ENCODE measurements at places on chromosomes 4 and X.

DNA sequence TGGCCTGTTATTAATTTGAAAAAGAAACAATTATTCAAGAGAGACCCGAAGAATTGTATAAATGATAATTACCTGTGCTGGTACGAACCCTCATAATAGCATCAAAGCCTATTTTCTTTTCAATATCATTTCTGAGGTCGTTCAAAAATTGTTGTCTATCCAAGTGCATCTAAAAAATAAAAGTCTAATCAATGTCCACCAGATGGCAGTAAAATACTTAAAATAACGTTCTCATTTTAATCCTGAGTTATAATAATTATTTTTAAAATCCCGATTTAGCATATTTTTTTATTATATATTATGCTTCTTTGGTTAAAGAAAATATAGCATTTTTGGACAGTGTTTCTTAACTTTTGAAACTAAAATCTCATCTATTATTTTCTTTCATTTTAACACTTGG lies 55.7 kb downstream of the METTL14 start:
- DNase-seq = no peak

- DNase-seq = no peak
Observed at GRCh38 chr4:84971319-84971932, 4.9 kb upstream of the WDFY3 start.

DNA sequence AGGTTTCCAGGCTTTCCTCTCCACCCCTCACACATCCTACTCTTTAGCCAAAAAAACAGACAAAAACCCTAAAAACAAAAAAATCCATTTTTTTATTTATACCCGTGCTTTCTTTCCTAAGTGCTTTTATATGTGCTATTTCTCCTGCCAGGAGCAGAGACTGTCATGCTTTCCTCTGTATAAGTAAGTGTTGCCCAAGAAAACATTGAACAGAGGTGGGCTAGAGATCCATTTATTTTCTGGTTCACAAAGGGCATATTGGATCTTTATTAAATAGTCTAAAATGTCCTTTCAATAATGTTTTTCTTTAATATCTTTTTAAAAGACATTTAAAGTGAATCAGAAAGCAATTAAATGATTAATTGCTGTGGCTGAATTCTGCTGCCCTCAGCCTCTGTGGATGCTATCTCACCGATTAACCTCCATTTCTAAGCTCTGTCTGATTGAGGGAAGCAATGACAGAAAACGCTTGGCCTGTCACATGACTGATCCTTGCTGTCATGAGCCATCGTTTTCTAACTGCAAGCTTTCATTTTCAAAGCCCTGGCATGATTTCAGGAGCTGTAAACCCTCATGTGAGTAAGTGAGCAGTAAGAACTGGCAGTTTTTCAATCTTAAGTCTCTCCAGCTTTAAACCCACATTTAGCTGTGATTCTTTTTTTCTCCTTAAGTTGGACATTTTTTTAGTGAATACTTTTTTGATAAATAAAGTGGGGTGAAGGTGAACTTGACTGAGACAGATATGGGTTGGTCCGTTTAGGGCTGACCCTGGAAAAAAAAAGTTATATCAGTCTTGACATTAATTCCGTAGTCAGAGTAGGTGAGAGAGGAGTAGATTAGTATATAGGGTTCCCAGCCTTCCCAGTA lies 180.7 kb upstream of the PGRMC2 start:
- DNase-seq = no peak

DNA sequence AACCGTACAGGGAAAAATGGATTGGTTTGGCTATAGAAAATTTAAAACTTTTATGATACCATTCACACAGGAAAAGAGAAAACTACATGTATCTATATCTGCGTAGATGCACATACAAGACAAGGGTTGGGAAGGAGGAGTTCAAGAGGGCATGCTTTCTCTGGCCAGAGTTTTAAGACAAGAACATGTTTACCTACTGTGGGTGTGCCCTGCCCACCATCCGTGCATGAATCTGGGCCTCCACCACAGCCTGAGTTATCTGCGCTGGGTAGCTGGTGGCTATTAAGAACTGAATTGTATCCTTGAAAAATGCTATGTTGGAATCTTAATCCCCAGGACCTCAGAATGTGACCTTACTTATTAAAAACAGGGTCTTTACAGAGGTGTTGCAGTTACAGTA lies 151.6 kb downstream of the AASDH start:
- no peak for DNase-seq

DNA sequence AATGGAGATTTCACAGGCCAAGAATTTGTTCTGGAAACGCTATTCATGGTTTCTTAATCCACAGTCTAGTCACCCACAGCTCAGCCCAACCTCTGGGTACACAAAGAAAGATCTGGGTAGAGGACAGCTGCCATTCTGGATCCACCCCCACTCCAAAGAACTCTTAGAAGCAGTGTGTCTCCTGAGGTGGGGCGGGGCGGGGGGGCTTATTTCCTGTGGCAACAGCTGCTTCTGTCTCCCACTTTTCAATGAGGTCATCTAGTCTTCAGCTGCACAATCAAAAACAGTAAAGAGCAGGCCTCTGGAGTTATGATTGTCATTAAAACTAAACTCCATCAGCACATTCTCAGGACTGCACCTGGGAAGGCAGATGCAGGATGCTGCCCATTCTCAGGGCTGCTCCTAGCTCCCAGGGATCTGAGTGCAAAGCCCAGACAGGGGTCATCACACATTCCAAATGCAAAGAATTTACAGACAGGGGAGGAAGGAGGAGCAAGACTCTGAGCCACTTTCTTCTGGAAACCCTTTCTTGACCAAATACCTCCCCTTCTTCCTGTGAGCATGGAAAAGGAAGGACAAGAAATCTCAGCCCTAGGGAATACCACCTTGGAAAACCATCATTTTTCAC lies 207.3 kb downstream of the HS6ST2 start:
- DNase-seq = no peak

GRCh38 chr4:141782205-141782604 lies 145.8 kb downstream of the IL15 start:
- no peak for DNase-seq

DNA sequence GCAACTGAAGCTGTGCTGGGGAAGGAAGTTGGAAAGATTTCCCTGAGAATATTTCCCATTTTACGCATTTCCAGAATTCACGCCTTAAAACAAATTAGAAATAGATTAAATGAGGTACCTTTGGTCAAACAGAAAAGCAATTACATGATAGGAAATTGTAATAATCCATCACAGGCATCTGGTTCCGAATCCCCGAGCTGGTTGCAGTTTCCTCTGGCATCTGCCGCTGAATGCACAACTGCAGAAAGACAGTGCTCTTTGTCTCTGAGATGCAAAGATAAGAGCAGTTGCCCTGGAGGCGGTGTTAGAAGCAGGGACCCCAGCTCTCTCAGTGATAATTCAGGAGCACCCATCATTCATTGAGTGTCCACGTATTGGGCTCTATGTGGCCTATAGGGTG lies 224.4 kb downstream of the LDB2 start:
- no peak for DNase-seq

DNA sequence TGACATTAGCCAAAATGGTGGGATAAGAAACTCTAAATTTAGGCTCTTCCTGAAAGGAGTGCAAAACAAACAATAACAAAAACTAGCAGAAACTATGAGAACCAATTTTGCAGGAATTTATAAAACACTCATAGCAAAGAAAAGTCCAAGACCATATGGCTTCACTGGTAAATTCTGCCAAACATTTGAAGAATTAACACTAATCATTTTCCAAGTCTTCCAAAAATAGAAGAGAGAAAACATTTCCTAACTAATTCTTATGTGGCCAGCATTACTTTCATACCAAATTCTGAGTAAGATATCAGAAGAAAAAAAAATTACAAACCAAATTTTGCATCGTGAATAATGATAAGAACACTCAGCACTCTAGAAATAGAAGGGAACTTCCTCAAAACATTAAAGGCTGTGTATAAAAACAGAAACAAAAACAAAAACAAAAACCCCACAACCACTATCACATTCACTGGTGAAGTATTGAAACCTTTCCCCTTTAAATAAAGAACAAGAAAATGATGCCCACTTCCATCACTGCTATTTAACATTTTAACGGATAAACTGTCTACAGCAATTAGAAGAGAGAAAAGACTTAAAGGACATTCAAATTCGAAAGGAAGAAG lies 524.3 kb upstream of the GALNTL6 start:
- no peak for DNase-seq

DNA sequence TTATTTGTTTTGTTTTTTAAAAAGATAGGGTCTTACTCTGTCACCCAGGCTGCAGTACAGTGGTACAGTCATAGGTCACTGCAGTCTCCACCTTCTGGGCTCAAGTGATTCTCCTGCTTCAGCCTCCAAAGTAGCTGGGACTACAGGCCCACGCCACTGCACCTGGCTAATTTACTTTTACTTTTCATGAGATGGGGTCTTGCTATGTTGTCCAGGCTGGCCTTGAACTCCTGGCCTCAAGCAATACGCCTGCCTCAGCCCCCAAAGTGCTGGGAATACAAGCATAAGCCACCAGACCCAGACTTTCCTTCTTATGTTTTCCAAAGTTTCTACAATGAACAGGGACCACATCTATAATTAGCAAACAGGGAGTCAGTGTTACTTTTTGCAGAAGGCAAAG lies 37.9 kb upstream of the MXD4 start:
- no peak for DNase-seq

- DNase-seq = no peak
Observed at GRCh38 chr4:11439836-11440235, 11.1 kb upstream of the HS3ST1 start.

DNA sequence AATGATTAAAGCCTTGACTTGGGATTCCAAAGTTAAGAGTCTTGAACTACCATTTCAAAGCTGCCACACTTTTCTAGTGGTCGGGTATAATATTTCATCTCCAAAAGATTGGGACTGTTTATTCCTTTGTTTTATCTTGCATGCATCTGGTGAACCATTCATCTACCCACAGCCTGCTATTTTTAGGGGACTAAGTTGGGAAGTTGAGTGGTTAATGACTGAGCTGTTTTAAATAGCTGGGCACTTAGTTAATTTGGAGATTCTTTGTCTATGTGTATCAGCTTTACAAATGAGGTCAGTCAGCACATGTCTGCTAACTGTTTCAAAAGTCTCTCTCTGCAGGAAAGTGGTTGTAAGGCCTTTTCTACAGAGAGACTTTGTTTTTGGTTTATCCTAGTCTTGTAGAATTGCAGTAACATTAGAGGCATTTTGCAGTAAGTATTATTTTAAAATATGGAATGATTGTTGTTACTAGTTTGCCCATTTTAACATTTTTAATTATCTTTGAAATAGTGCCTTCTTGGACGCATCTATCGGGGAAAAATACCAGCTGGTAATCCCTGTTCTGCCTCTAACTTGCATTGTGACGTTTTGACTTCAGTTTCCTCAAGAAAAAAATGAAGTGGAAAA lies 8.2 kb downstream of the BMP2K start:
- no peak for DNase-seq

- DNase-seq = no peak
Observed at GRCh38 chrX:45735571-45735970, 534.9 kb upstream of the DIPK2B start.

DNA sequence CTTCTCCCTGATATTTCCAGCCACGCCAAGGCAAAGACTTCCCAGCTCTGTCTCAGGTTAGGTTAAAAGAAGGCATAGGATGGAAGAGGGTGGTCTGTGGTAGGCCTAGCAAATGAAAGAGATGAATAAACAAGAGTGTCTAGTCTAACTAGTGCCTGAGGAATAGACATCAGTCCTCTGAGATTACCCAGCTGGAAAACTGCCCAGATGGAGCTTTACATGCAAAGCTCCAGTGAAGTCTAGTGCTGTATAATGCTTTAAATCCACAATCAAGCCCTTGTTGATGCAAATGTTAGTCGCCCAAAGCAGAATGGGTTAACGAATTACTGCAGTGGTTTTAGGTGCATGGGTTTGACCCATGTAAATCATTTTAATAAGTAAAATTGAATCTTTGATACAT lies 24.8 kb upstream of the GUCY1B1 start:
- no peak for DNase-seq

- no peak for DNase-seq
Observed at GRCh38 chrX:154696676-154697045, 43.3 kb upstream of the CTAG2 start.
